SIG-M5 (cell line): ENCODE measurements at places on chromosomes 4 and X.

GRCh38 chrX:28223469-28223868 lies 242.2 kb upstream of the DCAF8L1 start:
- no peak for DNase-seq

DNA sequence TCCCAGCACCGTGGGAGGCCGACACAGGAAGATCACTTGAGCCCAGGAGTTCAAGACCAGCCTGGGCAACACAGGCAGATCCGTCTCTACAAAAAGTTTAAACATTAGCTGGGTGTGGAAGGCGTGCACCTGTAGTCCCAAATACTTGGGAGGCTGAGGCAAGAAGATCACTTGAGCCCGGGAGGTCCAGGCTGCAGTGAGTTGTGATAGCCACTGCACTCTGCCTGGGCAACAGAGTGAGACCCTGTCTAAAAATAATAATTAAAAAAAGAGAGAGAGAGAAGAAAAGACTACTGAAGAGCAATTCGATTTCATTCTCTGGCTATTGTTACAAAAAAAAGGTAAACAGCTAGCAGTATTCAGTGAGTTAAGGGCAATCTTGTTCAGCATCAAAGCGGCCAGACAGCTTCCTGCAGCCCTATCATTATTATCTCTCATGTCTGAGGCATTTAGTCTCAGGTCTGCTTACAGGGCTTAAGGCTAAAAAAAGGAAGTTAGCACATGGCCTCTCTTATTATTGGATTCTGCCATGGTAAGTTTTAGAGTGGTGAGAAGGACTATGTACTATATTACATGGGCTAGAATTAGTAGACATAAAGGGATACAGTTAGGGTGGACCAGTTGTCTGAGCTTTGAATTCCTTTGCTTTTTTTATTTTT lies 37.9 kb downstream of the ARHGEF6 start:
- no peak for DNase-seq

- no peak for DNase-seq
Observed at GRCh38 chr4:53098681-53099121, 236.6 kb downstream of the RASL11B start.

- no peak for DNase-seq
Observed at GRCh38 chrX:31356275-31357212, 284.7 kb upstream of the FTHL17 start.

- DNase-seq, result no peak
Observed at GRCh38 chr4:9880406-9881197, 99.2 kb downstream of the DRD5 start.

- DNase-seq, result no peak
Observed at GRCh38 chrX:68669094-68669860, 21.8 kb downstream of the STARD8 start.

DNA sequence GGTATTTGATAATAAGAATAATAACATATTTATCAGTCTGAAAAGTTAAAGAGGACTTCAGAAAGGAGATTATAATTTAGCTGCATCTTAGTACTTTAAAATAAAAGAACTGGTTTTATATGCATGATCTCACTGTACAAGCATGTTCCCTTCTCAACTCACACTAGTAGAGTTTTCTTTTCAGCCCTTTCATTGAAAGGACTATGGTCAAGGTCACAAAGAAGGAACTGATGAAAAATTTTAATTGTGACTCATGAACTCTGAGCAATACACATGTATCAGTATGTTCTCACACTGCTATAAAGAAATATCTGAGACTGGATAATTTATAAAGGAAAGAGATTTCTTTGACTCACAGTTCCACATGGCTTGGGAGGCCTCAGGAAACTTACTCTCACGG lies 73.7 kb upstream of the NDST4 start:
- no peak for DNase-seq

- DNase-seq, result no peak
Observed at GRCh38 chr4:113960684-113961321, 18.6 kb downstream of the ARSJ start.

DNA sequence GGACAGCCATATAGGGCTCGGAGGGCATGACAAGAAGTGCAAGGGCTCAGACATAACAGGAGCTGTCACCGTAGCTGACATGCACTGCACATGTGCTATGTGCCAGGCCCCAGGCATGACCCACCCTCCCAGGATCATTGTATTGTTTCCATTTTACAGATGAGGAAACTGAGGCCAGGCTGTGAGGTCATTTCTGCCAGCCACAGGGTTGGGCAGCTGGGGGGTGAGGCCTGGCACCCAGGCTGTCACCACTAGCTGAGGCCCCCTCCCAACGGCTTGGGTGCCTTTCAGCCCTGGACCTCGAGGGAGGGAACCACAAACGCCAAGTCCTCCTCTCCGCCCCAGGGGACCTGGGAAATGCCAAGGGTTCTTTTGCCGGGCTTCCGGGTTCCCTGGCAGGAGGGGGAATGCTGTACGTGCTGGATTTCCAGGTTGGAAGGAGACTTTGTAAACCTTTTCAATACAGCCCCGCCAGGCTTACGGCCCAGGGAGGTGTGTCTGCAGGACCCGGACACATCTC lies 12.6 kb downstream of the TREX2 start:
- DNase-seq, result no peak

DNA sequence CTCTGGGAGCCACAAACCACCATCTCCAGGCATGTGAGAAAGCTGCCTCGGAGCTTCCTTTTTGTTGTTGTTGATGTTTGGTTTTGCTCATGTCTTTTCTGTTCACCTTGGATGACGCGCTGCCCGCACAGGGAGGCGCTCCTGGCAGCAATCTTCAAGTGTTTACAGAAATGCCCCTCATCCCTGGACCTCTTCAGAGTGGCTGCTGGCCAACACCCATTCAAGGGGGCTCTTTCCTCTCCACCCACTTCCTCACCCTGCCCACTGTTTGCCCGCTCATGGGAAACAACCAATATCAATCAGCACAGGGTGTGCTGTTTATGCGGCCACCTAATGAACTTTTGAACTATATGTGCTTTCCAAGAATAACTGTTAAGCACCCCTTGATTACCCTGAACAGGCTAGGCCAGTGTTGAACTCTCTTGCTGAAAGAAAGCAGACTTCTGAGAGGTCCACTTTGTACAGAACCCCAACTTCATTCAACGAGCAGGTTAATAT lies 355.1 kb upstream of the CLNK start:
- DNase-seq, result no peak

- no peak for DNase-seq
Observed at GRCh38 chr4:70239131-70239883, 3.1 kb upstream of the CSN3 start.

DNA sequence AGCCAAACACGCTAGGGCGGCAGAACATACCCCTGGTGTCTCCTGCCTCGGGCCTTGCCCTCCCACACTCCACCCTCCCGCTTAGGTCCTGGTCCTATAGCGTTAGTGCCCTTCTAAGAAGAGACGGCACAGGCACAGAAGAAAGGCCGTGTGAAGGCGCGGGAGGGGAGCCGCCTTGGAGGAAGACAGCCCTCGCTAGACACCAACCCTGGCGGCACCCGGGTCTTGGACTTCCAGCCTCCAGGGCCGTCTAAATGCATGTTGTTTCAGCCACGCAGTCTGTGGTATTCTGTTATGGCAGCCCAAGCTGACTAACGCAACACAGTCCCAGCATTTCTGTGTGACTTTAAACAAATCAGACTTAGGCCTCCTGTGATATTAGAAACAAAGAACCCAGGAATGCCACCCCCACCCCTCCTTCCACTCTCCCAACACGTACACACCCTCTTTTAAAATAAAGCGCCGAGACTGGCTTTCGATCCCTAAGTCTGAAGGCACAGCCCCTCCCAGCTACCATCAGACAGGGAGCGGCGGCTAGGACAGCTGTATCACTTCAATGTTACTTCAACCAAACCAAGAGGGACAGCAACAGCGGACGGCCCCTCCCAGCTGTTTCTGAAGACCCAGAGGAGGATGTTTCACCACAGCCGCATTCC lies 128.0 kb downstream of the AFAP1 start:
- DNase-seq, result no peak

- no peak for DNase-seq
Observed at GRCh38 chr4:89482926-89483595, 175.5 kb upstream of the GPRIN3 start.

- no peak for DNase-seq
Observed at GRCh38 chr4:99540277-99540939, 23.4 kb downstream of the TRMT10A start.

- DNase-seq, result no peak
Observed at GRCh38 chr4:58514299-58514698, 1404.1 kb upstream of the IGFBP7 start.

DNA sequence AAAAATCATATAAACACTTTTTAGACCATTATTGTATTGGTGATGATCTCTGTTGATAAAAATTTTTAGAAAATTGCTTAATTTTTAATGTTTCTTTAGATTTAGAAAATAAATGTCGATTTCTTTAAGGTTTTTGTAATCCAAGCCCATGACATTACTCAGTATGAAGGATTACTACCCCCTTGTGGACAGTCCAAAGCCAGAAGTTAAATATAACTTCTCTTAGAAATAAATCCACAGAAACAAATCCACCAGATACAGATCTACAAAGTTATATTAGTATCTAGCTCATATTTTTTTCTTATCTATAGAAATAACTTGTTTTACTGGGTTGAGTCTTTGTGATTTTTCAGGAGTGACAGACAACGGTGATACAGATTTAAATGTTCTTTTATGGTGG lies 18.9 kb downstream of the TIFA start:
- no peak for DNase-seq

DNA sequence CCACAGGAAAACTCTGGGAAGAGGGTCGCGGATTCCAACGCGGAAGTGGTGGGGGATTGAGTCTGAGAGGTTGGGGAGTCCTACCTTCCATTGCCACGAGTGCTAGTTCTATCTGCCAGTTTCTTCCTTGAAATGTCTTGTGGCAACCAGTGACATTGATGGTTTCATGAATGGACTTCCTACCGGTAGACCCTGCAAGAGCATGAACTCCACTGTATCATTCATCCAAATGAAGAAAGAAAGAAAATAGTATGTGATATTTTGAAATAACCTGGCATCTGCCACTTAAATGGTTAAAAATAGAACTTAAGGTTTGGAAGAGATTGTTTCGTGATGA lies 1.1 kb upstream of the SLC10A7 start:
- no peak for DNase-seq

- no peak for DNase-seq
Observed at GRCh38 chrX:132716006-132716405, 227.2 kb upstream of the MBNL3 start.

DNA sequence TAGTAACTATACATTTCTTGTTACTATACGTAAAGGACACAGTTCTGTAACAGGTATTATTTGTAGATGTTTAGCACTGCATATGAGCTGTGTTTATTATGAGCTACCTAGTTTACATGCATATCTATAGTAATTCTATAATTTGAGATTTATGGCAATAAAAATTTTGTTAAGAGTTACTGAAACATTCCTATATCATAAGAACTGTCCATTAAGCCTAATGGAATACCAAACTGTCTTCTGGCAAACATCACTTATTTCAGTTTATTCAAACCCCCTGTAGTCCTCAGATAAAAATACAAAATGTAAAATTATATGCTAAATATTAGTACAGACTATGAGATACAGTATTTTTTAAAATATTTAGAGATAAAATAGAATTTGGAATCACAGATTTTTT lies 205.2 kb downstream of the ADGRL3 start:
- no peak for DNase-seq

DNA sequence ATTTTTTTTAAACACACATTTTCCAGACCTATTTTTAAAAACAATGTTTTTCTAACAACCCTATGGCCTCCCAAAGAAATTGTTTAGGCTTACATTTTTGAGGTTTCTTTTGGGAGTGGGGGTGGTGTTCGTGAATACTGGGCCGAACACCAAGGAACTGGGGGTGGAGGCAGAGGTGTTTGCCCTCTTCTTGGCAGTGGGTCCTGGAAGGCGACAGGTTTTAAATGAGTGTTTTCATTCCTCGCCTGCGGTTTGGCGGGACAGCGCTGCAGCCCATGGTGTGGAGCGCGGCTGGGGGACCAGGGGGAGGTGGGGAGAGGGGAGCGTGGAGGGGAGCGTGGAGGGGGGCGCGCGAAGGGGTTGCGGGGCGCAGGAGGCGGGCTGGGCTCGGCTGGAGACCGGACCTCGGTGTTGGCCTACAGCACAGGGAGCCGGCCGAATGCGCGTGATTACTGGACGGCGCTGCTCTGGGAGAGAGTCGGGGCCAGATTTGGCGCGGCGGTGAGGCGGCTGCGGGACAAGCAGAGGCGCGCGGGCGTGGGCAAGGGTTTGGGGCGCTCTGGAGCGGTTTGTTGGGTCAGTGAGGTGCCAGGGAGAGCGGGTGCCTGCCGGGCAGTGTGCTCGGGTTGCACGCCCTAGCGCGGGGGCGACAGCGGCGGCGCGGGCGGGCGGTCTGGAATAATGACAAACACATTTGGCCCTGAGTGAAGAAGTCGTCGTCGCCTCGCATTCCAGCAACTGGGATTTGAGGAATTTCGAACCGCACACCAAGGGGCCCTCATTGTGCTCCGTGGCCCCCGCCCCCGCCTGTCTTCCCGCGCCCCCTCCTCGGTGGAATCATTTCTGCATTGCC lies 764 bp downstream of the PDGFRA start:
- DNase-seq, result no peak

GRCh38 chr4:54525602-54526001 lies 132.2 kb upstream of the KIT start:
- no peak for DNase-seq

DNA sequence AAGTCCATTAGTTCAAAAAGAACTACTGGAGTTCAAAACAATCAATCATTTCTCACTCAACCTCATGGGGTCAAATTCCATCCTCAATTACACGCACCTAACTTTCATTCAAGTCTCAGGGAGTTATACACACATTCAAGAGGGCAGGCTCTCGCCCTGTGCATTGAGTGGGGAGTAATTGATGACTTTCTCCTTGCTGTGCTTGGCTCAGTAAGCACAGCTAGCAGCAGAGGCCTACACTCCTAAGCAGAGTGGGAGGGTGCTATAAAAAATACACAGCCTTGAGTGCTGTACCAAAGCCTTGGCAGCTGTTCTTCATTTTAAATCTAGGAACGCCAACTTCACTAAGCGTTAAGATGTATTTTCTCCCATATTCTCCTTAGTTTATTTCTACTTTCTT lies 958.3 kb upstream of the ADGRL3 start:
- no peak for DNase-seq
